ENCODE measurements at places on chromosomes 1 and 21.

GRCh38 chr1:222818171-222818570 is 3.3 kb downstream of the DISP1 start:
- DNase-seq = no peak

GRCh38 chr1:33042831-33043230 is 6.1 kb upstream of the AK2 start:
- no peak for DNase-seq

DNA sequence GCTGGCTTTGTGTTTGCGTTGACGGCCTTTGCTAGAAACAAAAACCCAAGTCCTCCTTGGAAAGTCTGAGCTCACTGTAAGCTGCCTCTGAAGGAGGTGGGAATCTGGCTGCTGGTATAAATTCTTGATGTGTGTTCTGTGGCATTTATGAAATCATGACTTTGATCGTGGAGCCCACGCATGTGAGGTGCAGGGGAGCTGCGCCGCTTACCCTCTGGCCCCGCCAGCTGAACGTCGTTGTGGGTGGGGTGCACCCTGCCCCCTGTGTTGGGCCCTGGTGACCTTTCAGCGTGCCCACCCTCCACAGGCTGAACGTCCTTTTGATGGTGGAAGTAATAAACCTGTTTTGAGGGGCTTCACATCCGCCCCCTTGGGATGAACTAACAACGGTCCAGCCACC is 21.2 kb upstream of the DIP2A start:
- no peak for DNase-seq

DNA sequence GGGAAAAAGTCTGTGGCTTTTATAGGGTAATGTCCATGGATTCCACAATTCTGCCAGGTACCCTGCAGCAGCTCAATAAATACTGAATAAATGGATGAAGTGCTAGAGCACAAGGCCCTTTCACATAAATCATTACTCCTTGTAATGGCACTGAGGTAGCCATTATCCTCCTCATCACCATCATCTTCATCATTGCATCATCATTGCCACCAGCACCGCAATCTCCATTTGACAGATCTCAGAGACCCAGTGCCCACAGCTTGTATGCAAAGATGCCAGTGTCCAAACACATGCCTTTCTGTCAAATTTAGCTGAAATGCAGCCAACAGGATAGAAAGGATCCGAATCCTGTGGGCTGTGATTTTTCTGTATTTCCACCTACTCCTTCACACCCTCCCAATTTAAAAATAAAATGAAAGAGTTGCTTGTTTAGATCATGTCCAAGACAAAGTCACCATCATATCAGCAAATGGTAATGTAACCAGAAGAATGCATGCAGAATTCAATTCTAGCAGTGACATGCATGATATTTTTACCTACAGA is 17.4 kb downstream of the DAB1 start:
- DNase-seq = no peak

GRCh38 chr1:51729824-51730301 is 113.0 kb downstream of the OSBPL9 start:
- no peak for DNase-seq

GRCh38 chr1:25067518-25068251 is 137.6 kb upstream of the RUNX3 start:
- no peak for DNase-seq

DNA sequence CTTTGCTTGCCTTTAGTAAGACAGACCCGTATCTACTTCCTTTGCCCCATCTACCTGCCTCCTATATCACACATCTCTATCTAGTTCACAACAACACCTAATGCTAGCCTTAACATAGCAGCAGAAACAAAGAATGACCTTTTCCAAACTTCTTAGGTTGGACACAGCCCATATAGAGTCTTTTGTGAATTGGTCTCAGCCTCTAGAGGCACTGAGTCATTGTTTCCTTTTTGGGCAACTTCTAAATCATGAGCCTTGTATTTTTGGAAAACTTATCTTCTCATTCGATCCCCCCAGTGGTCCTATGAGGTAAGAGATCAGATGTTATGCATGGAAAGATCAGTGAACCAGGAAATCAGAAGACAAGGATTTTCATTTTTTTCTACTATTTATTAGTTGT is 679.4 kb upstream of the USP24 start:
- DNase-seq = no peak

GRCh38 chr1:217268058-217268457 is 362.8 kb downstream of the GPATCH2 start:
- no peak for DNase-seq

- no peak for DNase-seq
These were observed 2.2 kb downstream of the SFPQ start for GRCh38 chr1:35190784-35191183.

- no peak for DNase-seq
These were observed at the start of gene VAV3 for GRCh38 chr1:107965110-107965991. VAV3 (minus strand) TSS chr1:107965180; CDS start chr1:107964869, 311 bp downstream.

GRCh38 chr1:14173598-14173997 is 424.9 kb upstream of the KAZN start:
- DNase-seq = no peak

- DNase-seq = no peak
These were observed 32.0 kb upstream of the LRP8 start for GRCh38 chr1:53359934-53360276.

DNA sequence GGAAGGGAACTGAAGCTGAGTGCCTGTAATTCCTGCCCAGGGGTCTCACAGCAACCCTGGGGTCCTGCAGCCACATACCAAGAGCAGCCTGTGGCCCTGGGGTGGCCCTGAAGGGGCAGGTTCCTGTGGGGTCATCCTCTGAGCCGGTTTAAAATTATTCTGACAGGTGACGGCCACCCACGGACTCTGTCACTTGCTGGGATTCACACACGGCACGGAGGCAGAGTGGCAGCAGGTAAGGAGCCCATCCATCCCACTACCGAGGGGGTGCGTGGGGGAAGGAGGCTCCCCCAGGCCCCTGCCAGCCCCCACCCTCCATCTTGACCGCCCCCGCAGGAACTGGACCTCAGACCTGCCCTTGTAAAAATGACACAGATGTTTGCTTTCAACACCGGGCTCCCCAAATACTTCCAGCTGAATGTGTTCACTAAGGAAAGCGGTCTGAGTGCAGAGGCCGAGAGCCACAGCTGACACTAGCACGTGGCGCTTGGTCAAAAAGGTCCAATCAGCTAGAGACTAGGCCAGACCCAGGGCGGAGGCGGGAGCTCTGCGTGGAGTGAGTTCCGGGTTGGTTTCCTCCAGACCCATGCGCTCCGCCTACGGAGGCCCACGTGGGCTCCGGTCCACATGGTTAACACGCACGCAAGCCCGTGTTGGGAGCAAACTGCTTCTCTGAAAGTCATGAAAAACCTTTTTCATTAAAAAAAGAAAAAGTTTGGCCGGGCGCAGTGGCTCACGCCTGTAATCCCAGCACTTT is 10.0 kb downstream of the YBEY start:
- DNase-seq = no peak

DNA sequence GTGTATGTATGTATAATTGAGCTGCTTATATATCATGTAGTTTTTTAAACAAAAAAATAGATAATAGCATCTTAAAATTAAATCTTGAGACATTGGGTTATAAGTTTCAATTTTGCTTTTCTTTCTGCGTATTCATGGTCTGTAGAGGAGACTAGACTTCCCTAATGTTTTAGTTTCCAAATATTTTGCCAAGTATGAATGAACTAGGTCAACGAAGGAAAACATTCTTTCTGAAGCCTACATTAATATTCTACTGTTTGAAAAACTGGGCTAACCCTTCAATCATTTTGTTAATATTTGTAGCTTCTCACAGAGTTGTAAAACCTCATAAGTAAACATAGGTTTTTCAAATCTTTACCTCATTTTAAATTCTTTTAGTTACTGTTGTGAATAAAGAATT is 592.7 kb downstream of the USP25 start:
- no peak for DNase-seq

- DNase-seq = no peak
These were observed 68.2 kb upstream of the PRDX6 start for GRCh38 chr1:173408886-173409285.

- DNase-seq = no peak
These were observed 351.6 kb upstream of the DUSP10 start for GRCh38 chr1:222093518-222093917.

GRCh38 chr21:25657140-25657539 is 18.1 kb downstream of the JAM2 start:
- DNase-seq = no peak

GRCh38 chr1:6348511-6349191 is 44.9 kb downstream of the ACOT7 start:
- no peak for DNase-seq

DNA sequence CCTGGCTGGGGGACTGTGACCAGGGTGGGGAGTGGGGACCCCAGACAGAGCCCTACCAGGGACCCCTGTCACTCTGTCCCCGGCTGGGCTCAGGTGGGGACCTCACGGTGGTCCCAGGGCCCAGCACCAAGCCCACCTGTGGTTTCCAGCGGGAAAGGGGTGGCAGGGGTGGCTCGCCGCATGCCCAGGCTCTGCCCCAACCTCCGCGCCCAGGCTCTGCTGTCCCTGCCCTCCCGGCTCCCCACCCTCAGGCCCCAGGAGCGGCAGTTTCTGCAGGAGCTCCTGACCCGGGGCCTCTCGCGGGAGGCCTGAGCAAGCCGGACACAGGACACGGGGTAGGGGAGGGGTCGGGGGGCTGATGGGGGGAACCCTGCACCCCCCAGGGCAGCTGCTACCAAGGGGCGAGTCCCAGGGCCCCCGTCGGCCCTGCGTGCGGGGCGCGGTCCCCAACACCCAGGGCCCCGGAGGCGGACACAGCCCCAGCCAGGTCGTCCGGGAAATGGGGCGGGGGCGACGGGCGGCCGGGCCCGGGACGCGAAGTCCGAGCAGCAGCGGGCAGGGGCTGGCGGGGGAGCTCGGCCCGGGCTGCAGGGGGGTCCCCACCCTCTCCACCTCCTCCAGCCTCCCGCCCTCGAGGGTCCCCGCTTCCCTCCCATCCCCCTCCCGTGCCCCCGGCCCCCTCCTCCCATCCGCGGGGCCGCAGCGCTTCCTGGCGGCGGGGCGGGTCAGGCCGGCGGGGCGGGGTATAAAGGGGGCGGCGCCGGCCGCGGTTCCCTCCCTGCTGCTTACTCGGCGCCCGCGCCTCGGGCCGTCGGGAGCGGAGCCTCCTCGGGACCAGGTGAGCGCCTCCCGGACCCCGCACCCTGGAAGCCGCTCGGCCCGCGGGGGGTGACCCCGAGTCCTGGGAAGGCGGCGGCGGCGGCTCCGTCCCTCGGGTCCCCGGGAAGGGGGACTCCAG is at the start of gene COL6A2:
Gene COL6A2, plus strand, starts transcription at position 777 of the 958 bp plus-strand sequence.
- no peak for DNase-seq

DNA sequence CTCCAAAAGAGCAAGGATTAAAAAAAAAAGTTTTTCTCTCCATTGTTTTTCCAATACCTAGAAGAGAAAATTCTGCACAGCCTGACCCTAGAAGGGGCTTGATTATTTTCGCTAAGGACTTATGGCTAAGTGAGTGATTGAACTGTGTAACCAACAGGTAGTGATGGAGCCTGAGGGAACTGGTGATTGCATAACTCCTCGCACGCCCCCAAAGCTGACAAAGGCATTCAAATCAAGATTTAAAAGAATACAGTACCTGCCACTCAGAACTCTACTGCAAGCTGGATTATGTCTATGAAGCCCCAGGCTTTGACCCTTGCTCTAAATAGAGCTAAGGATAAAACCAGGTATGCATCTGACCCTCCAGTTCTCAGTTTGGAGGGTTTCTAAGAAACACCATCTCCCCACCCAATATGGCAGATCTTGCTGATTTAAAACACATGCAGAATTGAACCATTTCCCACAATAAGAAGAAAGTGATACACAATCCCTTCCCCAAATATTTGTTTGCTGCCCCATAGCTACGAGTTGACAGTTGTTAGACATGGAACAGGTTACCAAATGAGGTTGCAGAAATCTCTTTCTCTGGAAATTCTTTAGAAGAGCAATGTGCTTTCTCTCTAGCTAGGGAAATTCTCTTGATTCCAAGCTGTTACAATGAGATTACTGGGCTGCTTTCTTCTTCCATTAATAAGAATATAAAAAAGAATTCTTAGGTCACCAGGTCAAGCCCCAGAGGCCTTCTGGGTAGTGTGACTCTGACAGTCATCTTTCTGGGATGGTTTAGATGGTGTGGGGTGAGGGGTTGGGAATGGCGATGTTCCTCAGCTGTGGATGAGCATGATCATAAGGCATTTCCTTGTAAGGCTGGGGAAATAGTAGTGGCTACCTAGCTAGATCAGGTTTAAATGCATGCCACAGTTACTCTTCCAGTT is 35.1 kb downstream of the FGGY start:
- DNase-seq = no peak

DNA sequence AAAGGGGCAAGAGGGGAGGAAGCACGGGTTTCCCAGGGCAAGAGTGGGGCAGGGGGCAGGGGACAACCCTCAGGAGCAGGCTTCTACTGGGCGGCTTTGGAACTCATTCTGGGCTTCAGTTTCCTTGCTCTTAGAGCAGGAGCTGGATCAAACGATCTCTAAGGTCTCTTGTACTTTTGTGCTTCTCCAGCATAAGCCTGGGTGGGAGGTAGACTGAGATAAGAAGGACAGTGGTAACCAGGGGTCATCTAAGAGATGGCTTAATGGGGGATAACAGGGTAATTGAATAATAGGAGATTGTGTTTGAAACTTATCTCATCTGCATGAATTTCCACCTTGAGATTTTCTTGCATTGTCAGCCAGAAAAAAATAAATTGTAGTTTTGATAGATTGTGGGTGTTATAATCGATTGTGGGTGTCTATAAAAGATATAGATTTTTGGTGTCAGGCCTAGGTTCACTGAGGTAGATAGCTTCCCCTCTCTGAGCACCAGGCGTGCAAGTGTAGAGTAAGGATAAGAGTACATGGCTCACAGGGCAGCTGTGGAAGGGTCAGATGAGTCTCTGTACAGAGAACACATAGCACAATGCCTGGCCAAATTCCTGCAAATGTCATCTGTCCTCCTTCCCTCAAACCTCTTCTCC is 68.0 kb downstream of the CD58 start:
- DNase-seq = no peak

- DNase-seq = no peak
These were observed 127.8 kb upstream of the GREM2 start for GRCh38 chr1:240739754-240740153.

DNA sequence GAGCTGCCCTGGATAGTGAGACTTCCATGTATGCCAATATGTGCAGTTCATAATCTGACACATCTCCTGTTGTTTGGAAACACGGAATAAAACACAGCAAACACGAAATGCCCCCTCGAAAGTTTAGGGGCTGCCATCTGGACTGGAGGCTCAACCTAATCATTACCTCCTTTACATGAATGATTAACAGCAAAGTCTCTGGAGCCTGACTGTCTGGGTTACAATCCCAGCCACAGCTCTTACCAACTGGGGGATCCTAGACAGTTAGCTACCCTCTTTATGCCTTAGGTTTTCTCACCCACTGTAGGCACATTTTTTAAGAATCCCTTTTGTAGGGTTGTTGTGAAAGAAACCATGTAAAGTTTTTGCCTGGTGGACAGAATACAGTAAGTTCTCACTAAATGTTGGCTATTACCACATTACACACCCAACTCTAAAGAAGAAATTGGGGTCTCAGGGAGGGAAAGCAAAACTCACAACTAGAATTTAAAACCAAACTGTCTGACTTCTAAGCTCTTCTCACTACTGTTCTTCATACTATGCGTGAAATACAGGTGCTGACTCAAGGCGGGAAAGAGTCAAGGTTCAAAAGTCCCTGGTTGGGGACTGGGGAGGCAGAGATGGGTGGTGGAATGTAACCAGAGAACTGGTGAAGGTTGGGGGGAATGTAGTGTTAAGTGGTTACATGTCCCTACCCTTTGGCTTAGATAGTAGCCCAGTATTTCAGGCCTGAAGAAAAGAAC is 24.2 kb downstream of the CYP4A22 start:
- no peak for DNase-seq
